ENCODE measurements at places on chromosomes 4 and X.
A peak's percentile ranks its signal among the peaks of the same experiment; 100 is the strongest.

DNA sequence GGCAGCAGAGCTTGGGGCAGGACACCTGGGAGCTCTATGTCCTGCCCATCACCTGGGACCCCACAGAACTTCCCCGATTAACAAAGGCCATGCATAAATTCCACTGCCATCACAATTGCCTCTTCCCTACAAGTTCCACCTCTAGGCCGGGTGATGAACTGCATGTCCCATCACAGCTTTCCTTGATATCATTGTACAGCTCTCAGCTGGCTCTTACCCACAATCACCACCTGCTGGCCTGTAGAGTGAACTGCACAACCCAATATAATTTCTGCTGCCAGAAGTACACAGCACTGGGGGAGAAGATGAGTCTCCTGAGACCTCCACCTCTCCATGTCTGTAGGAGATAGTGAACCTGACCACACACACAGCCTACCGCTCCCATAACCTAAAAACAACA is 285.0 kb upstream of the AADAT start:
- peak; percentile 1 for DNase-seq

DNA sequence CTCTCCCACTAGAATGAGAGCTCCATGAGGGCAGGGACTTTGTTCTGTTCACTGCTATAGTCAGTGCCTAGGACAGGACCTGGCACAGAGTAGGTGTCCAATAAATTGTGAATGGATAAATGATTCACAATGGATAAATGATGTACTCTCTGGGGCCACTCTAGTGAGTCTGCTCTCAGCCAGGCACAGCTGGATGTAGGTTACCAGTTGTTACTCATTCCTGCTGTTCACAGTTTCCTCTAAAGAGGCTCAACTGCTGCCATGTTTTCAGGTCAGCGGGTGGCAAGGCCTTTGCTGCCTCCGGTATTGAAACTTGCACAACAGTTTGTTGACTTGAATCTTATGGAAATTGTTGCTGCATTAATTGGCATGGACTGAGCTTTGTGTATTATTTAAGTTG is 99.1 kb downstream of the NHSL2 start:
- no peak for DNase-seq

DNA sequence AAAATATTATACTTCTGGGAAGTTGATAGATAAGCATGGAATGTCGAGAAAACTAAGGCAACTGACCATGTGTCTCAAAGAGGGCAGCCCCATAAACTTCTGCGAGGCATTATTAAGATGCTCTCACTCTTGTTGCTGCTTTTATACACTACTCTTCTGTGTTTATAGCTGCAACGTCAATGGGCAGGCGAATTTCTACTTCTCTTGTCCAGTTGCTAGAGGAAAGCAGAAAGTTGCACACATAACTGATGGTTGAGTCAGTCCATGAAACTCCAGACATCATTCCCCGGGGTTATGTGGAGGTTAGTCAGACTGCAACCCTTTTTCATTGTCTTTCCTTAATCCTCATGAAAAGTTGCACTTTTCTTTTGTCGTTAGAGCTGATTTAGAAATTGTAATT is 39.8 kb downstream of the VCX3B start:
- peak; percentile 77 for DNase-seq

- DNase-seq: no peak
Measured at GRCh38 chr4:120763650-120764049, 158.9 kb downstream of the PRDM5 start.

DNA sequence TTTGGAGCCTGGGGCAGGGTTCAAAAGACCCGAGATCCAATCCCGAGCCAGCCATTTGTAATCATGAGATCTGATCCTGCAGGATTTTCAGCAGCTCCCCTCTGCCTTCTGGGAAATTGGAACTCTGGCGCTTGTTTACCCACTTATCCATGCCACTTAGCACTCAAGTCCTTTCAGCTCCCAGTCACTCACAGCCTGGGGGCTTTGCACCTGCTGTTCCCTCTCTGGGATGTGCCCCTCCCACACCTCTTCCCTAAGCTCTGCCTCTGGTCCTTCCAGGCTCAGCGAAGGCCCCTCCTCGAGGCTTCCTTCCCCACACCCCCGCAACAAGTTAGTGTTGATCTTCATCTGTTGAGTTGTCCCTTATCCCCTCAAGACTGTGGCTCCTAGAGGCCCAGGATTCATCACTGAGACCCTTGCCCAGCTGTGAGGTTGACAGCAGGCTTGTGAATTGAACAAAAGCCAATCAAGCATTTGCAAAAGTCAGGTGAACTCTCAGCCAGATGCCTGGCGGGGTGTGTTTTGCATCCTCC is 99.1 kb upstream of the AFAP1 start:
- no peak for DNase-seq

DNA sequence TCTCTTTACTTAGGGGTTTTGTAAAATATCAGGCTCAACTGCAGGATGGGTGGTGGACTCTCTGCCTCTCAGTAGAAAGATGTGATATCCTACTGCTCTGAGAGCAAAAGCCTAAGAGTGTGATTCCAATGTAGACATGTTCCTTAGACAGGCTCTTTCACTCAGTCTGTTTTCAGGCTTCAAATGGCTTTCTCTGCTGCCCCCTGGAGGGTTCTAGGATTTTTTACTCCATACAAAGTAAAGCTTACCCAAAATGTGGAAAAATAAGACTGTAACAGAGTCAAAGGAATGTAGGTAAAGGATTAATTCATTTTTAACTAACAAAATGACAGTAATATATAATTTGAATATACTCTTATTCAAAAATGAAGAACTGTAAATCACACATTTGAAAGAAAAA is 32.1 kb downstream of the ZGRF1 start:
- peak; percentile 76 for DNase-seq

- no peak for DNase-seq
Measured at GRCh38 chr4:93835929-93836328, 7.4 kb downstream of the ATOH1 start.

DNA sequence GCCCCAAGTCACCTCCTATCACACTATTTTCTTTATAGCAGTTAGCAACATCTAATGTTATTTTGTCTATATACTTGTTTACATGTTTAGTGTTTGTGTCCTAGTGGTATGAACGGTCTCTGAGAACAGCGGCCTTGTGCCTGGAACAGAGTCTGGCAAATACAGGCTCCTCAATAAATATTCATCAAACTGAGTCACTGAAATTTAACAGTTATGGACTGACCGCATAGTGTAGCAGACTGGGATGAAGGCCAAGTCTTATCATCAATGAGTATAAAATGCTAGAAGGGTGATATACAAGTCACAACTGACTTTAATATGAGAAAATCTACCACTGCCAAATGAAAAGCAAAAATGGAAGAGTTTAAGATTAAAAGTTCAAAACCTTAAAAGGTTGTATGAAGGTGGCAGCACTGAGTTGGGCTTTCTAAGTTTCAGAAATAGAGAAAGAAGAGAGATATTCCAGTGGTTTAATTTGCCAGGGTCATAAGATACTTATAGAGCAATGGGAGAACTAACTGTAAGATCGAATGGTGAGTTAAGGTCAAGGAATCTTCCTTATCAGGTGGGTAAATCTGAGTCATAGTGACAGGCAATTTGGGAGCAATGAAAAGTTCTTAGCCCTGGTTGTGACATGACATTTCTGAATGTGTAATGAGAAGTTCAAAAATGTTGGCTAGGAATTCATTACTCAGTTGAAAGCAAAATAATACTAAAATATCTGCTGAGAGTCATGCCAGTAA is 34.9 kb downstream of the ELOVL6 start:
- peak; percentile 58 for DNase-seq

- no peak for DNase-seq
Measured at GRCh38 chr4:89617317-89617716, 219.6 kb downstream of the SNCA start.

DNA sequence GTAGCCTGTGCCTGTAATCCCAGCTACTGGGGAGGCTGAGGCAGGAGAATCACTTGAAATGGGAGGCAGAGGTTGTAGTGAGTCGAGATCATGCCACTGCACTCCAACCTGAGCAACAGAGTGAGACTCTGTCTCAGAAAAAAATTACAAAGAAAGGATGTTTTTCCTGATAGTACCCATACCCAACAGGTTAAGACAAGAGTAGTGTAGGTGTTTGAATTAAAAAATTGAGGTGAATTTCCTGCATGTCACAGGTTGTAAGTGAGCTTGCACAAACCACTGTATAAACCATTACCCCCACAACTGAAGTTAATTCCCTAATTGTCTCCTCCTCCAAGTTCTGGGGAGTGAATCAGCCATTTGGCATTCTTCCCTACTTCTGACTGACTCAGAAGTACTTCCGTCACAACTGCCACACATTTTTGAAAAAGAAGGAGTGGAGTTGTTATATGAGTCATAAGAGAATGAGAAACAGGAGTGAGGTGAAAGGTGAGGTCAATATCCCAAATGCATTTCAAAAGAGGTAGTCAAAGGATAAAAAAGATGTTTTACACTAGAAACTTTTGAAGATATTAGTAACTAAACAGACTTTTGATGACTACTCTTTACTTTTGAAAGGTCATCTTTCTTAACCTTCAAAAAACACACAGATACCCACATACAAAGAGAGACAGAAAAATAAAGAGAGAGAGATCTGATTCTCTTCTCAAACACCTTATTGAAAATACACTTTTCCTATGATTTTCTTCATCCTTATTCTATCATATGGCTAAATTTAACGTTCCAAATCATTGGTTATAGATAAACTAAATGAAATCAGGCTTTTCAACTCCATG is 134.5 kb downstream of the BTC start:
- DNase-seq: peak; percentile 100

- peak; percentile 49 for DNase-seq
Measured at GRCh38 chrX:16239211-16239610, 71.9 kb downstream of the MAGEB17 start.

GRCh38 chr4:139684351-139684750 is 18.7 kb downstream of the MGST2 start:
- no peak for DNase-seq

- no peak for DNase-seq
Measured at GRCh38 chr4:138698641-138699040, 316.9 kb upstream of the NOCT start.

DNA sequence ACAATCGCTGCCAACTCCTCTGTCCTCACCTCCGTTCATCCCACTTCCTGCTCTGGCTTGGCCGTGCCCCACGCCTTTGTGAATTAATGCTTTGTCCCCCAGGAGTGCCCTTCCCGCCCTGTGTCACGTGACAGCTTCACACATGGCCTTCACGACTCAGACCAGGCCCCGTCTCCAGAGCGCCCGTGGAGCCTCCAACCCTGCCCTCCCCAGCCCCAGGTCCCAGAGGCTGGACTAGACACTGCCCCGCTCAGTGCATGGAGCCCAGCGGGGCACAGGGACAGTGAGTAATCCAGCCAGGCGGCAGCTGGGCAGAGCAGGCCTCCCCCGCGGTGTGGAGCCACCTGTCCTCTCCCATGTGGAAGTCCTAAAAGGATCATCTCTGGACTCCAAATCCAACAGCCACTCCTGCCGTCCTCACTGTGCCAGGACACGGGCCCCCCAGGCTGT is 7.4 kb downstream of the ADRA2C start:
- DNase-seq: no peak

GRCh38 chr4:187307131-187307530 is 583.5 kb upstream of the FAT1 start:
- no peak for DNase-seq

- DNase-seq: peak; percentile 76
Measured at GRCh38 chr4:107183155-107183774, 147.2 kb upstream of the DKK2 start.

GRCh38 chr4:138494931-138495330 is 252.8 kb upstream of the SLC7A11 start:
- DNase-seq: peak; percentile 67

- peak; percentile 78 for DNase-seq
Measured at GRCh38 chr4:71026086-71026485, 32.6 kb downstream of the DCK start.

GRCh38 chrX:31099536-31100090 is 27.8 kb upstream of the FTHL17 start:
- peak; percentile 0 for DNase-seq

GRCh38 chr4:1544861-1545281 is 138.6 kb upstream of the NKX1-1 start:
- no peak for DNase-seq

- no peak for DNase-seq
Measured at GRCh38 chr4:138226351-138226750, 15.8 kb downstream of the SLC7A11 start.

GRCh38 chr4:44842531-44842930 is 116.2 kb upstream of the GNPDA2 start:
- DNase-seq: no peak

- no peak for DNase-seq
Measured at GRCh38 chr4:107804956-107805355, 19.8 kb upstream of the SGMS2 start.

GRCh38 chr4:168021666-168022065 is 70.7 kb upstream of the ANXA10 start:
- DNase-seq: peak; percentile 33

GRCh38 chr4:186708554-186708953 is 15.1 kb downstream of the FAT1 start:
- no peak for DNase-seq

DNA sequence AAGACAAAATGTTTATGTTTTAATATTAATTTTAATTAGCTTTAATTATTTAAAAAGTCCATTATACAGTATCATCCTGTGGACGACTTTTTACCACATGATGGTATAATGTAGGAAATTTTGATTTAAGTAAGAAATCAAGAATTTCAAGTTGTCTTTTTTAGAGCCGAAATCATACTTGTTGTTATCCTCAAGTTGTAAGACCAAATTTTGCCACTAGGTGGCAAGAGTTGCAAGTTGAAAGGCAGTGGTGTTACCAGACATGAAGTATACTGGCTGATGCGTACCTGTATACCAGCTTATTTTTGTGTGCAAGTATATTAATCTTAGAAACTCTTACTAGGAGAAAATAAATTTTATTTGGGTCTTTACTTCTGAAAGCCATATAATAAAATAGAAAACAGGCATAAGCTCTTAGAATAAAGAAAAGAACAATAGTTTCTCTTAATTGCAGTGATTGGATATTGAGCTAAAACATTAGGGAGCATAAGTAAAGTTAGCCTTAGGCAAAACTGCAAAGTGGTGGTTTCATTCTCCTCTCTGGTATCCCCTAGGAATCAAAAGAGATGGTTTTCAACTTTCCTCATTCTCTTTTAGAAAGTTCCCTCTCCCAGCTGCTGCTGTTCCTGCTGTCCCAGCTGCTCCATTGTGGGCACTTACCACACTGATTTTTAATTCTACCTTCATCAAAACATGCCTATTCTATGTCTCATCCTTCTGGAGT is 118.0 kb upstream of the WDFY3 start:
- peak; percentile 88 for DNase-seq

DNA sequence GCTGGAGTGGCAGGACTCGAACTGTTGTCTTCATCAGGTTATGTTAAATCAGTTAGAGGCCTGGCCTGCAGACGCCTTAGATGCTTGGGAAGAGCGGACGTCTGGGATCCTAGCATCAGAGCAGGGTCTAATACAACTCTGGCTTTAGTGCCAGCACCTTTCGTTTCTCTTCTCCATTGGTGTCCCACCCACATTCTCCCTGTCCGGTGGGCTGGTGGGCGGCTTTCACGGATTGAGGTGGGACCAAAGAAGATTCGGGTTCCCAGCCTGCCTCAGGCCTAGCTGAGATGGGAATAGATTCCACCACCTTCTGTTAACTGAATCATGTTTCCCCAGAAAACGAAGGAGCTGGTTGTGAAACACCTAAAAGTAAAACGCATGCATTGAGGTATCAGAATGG is 939 bp downstream of the PDK3 start:
- DNase-seq: no peak
